ENCODE measurements at places on chromosomes 6 and 20.

- DNase-seq = no peak
Measured at GRCh38 chr6:78836598-78836997, 30.8 kb upstream of the IRAK1BP1 start.

DNA sequence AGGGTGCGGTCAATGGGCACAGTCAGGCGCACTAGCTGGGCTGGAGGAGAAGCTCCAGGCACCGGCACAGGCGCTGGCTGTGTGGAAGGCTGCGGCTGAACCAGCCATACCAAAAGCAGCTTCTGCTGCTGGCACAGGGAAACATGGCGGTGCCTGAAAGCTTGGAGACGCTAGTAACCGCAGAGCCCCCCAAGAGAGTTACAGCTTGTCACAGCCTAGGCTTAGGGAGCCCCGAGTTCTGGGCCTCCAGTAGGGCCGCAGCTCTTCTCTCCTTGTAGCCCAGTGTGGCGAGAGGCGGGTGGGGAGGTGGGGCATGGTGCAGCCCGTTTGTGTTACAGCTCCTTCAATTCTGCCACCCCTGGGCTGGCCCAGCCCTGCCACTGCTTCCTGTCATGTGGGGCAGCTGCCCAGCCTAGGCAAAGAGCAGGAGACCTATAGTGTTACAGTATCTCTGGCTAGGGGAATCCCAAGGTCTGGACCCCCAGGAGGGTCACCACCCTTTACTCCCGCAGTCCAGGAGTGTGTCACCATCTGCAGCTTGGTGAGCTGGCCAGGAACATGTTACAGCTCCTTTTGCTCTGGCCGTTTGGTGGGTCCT, 58.6 kb upstream of the MANEA start:
- no peak for DNase-seq

GRCh38 chr6:6798448-6798860, 209.9 kb downstream of the LY86 start:
- no peak for DNase-seq

DNA sequence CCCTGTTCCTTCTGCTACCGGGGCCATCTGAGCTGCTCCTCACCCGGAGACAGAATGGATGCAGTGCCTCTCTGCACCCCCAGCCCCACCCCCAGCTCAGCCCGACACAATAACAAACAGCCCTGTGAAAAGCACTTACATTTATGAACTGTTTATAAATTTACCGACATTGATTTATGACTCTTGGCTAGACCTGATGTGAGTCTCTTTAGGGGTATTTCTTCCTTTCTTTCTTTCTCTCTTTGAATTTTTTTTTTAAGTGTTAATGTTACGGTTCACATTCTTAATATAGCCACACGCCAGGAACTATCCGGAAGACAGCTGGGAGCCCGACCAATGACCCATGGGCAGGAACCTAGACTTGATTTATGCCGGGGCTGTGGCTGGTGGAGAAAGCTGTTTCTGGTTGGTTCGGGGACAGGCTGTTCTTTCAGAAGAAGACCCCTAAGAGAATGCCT, 266.3 kb downstream of the CDC5L start:
- no peak for DNase-seq

DNA sequence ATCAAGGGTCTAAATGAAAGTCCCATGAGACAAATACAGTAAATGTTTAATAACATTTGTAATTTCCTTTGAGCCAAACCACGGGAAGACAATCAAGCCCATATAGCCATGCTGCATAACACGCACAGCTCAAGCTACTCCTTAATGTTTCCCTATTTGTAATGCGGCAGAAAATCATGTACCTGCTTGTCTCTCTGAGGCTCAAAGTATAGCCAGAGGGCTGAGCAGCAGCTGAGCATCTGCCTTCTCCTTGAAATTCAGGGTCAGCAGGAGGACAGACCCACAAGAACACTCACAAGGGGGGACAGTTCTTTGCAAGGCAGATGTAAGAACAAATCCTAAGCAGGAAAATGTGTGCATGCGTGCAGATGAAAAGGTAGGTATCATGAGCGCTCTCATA, 45.8 kb upstream of the JARID2 start:
- DNase-seq = no peak

- DNase-seq = no peak
Measured at GRCh38 chr6:26126394-26127235, 39.4 kb downstream of the HFE start.

Measured in activated CD4-positive, alpha-beta T cell treated with anti-CD3 and anti-CD28 coated beads for 4 hours (primary cell).